ENCODE measurements at places on chromosomes 2 and 18. TPM values are rescaled to one million over a fixed set of nuclear protein-coding genes. Genes with fewer than 3 reads are reported as not detected.

PARD6G gene
- total RNA-seq: 15.9 TPM

DNA sequence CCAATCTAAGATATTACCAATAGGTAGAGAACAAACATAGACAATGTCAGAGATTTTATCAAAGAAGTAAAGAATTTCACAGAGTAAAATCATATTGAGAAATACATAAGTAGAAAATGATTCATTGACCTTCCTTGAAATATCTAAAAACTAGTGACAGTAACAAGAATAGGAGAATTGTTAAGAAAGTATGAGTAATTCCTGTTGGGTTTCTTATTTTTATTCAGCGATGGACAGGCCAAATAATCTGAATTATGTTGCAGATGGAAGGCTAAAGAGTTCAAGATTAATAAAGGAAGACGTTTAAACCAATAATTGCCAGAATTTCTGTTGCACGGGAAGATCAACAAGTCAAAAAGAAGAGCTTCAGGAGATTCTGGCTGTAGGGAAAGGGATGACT, 163.4 kb upstream of the RASGRP3 start:
- DNase-seq: no peak

GRCh38 chr2:24253303-24253919, 78.6 kb downstream of the FAM228A start:
- no peak for DNase-seq

GRCh38 chr18:77470569-77471413, 221.1 kb downstream of the GALR1 start:
- DNase-seq: no peak

- no peak for DNase-seq
These were observed 105.6 kb downstream of the TGFA start for GRCh38 chr2:70448041-70448440.

DNA sequence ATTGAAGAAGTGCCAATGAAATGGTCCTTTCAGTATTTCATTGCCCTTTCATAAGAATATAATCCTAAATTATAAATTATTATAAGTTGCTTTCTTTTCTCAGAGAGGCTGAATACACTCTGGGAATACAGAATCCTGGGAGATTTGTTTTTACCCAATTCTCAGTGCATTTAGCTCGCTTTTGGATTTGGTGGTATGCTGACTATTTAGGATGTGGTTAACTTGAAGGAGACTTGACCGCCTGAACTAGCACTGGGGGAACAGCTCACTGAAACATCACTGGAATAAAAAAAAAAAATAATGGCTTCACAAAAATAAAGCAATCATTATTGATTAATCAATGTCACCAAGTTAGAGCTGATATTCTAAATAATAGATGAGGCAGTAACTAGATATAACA, 10.2 kb downstream of the TNFAIP6 start:
- DNase-seq: no peak

- DNase-seq: no peak
These were observed 27.1 kb upstream of the ELOA2 start for GRCh38 chr18:47062471-47062870.

GRCh38 chr18:47151439-47151838, 1.1 kb upstream of the HDHD2 start:
- no peak for DNase-seq

DNA sequence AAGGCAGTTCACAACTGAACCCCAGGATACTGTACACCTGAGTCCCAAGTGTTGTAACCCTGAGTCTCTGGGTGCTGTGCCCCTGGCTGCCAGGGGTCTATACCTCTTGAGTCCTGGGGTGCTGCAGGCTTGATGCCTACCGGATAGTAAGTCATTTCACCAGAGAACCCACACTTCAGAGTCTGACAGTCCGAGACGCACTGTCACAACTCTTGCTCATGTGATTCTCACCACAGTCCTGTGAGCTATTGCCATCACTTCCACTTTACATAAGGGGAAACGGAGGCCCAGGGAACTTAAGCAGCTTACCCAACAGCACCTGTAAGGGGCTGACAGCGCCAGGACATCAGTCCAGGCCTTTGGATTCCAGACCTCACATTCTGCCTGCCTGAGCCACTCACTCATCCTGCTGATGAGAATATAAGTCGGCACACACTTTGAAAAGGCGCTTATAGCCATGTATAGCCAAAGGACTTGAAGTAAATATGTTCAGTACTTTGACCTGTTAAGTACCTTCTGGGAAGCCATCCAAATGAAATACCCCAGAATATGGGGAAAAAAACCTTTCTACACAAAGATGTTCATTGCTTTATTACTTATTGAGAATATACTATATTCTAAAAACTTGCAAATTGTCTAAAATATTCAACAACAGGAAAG, 180.7 kb upstream of the ID2 start:
- DNase-seq: no peak
